Aorta (tissue), 5 donors: ENCODE measurements at places on chromosomes 3 and 15. TPM values are rescaled to one million over a fixed set of nuclear protein-coding genes. Genes with fewer than 3 reads are reported as not detected.

The ZPLD1 gene
- polyA plus RNA-seq, result not detected

The GOLGA8B gene
- 5.8 TPM for polyA plus RNA-seq

The SEMA3G gene
- polyA plus RNA-seq, result not detected

The CSPG4 gene
- polyA plus RNA-seq, result 10.6 TPM

GRCh38 chr15:84946772-84947489, 34.7 kb upstream of the PDE8A start:
- DNase-seq, result no peak
- H3K36me3 ChIP-seq, result no peaks in the 10 kb centered on the region
- H3K27me3 ChIP-seq, result no peaks in the 10 kb centered on the region
- H3K4me3 ChIP-seq, result no peak overlapping the region
- no peaks in the 10 kb centered on the region for H3K4me1 ChIP-seq

GRCh38 chr3:78823434-78823833, 944.4 kb downstream of the ROBO1 start:
- H3K27me3 ChIP-seq, result no peaks in the 10 kb centered on the region
- no peak overlapping the region for H3K27ac ChIP-seq
- DNase-seq, result no peak
- no peaks in the 10 kb centered on the region for H3K4me1 ChIP-seq
- H3K4me3 ChIP-seq, result no peak overlapping the region

DNA sequence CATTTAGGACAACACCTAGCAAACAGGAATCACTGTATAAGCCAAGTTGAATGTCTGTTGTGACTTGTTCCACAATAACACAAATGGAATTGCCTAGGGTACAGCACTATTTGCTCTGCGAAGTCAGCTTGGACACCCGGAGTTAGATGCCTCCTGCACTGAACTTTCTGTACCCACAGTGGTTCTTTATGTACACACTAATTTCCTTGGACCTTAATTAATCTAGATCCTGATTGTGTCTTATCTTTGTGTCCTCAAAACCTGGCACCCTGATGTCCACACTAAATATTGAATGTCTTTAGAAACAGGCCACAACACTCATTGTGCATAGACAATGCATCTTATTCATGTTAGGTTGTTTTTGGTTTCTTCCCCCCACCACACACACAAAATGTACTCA, 278.9 kb upstream of the NR2F2 start:
- no peaks in the 10 kb centered on the region for H3K36me3 ChIP-seq
- H3K4me3 ChIP-seq, result no peak overlapping the region
- DNase-seq, result no peak
- no peaks in the 10 kb centered on the region for H3K4me1 ChIP-seq
- no peak overlapping the region for H3K27ac ChIP-seq

GRCh38 chr3:119181765-119182164, 8.4 kb downstream of the UPK1B start:
- DNase-seq, result no peak
- H3K36me3 ChIP-seq, result no peaks in the 10 kb centered on the region
- H3K27ac ChIP-seq, result no peak overlapping the region
- no peaks in the 10 kb centered on the region for H3K4me1 ChIP-seq
